ENCODE measurements at places on chromosomes 5 and 9.

GRCh38 chr5:121897341-121897740 is 45.7 kb downstream of the FTMT start:
- DNase-seq = no peak

DNA sequence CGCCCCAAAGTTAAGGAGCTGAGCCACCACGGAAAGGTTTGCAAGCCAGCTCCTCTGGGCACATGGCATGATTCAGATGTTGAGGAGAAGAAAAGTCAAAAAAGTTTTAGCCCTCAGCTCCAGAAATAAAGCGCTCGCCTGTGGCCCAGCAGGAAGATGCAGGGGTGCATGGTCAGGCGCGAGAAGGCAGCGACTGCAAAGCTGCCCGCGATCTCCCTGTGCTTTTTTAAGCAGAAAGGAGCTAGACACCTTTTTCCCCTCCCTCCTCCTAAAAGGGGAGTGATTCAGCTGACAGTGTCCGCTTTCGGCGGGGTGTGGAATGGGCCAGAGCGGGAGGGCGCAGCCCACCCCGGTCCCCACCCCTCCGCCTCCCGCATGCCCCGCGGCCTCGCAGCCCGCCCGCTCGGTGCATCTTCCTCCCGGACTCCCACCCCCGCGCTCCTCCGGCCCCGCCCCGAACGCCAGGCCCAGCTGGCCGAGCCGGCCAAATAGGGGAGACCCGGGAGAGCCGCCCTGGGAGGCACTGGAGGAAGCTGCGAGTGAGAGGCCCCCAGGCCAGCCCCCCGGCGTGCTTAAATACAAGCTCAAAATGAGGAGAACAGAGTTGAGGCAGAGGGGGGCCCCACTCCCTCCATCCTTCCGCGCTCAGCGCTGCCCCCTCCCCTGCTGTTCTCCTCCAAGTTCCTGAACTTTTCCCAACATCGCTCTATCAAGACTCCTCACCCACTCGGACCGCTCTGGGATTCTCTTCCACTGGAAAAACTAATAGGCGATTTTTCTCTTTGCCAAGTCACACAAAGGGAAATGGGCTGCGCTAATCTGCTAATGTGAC is at the start of gene ADAMTS12:
Gene ADAMTS12, minus strand, starts transcription at position 203 of the 832 bp plus-strand sequence. Its CDS starts 134 bp downstream, at position 69.
- DNase-seq = no peak

DNA sequence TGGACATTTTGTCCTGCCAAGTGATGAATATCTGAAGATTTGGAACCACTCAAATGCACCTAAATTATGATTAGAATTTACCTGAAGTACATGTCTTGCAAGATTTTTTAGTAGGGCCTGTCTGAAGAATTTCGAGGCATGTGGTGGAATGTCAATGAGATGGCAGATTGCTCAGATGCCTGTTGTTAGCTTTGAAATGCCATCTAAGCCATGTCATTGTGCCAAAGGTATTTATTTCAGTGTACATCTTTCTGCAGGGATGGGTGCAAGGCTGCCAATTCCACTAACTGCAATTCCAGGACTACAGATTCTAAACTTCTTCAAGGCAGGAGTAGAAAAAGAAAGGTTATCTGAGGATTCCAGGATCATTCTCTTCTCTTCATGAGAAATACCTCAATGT is 9.1 kb upstream of the GNAQ start:
- no peak for DNase-seq

GRCh38 chr5:157225469-157226422 is 40.2 kb upstream of the CYFIP2 start:
- DNase-seq = no peak

- DNase-seq = no peak
Observed at GRCh38 chr9:75671354-75671753, 219.1 kb upstream of the PCSK5 start.

- no peak for DNase-seq
Observed at GRCh38 chr5:58127255-58128220, 332.3 kb downstream of the PLK2 start.

DNA sequence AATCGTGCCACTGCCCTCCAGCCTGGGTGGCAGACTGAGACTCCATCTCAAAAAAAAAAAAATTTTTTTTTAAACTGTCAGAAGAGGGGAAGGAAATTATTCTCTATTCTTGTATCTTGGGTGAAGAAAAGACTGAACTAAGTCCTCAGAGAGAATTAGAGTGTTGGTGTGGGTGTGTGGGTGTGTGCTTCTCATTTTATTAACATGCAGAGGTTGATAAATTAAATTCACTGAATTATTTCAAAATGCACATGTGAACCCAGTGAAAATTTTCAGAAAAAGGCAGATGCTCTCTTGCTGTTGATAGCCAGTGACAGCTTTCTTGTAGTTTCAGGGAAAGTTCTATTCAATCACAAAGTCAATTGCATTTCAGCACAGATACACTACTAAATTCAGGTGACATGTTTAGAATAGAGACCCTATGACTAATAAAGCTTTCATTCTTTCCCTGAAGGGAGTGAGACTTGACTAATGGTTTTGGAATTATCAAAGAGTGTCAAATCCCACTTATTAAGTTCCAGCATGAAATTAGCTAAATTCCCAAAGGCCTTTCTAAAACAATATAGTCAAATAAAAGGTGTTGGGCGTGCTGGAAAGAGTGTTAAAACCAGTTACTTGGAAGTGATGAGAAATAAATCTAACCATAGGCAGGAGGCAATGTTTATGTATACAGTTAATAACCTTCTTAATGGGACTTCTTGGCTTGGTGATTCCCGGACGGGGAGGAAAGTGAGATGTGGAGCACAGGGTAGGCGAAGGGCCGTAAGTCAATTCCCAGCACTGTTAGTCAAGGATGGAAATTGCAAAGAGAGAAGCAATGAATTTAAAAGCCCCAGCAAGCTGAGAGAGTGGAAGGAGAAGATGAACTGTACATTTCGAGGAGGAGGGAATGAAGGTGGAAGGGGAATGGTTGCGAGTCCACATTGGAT is 103.2 kb upstream of the SPATA31D4 start:
- no peak for DNase-seq

DNA sequence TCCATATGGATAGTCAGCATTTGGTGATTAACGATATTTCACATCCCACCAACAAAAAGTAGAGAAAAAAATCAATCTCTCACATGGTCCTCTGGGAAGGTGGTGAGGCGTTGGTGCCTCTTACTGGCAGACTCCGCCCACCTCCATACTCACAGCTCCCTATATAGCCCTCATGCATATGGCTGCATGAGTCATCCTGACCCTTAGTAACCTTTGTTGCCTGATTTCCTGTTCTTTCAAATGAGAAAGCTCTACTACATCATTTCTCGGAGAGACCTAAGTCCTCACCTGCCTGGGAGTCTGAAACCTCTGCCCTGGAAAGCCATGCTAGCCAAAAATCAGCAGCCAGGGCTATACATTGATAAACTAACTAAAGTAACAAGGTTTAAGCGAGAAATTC is 33.3 kb upstream of the ABCA1 start:
- DNase-seq = peak; percentile 4

DNA sequence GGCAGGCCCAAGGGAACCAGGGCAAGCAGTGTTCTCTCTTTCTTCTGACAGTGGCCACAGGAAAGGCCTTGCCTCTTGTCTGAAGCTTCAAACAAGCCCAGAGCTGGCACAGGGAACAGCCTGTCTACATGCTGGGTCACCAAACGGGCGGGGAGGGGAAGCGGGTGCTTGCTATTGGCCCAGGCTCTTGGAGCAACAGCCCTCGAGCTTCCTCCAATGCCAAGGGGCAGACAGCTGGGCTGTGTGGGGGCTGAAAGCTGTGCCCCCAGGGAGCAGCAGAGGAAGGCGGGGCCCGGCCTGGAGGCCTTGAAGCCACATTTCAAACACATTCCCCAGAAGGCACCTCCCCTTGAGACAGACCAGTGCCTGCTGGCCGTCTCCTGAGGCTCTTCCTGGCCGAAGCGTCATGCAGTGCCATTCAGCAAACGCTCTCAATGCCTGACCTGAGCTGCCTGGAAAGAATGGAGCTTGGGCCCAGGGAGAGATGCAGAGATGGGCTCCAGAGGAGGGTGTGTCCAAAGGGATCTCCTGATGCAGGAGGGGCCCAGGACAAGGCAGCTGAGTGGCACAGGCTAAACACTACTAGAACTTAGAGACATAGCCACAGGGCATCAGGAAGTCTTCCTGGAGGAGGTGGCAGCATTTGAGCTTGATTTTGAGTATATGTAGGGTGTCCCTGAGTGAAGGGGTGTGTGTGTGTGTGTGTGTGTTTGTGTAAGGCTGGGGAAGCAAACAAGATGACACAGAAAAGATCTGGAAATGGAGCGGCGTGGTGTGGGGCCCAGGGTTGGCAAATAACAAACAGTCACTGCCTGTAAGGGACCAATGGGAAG is 2.5 kb downstream of the FIBCD1 start:
- DNase-seq = no peak

DNA sequence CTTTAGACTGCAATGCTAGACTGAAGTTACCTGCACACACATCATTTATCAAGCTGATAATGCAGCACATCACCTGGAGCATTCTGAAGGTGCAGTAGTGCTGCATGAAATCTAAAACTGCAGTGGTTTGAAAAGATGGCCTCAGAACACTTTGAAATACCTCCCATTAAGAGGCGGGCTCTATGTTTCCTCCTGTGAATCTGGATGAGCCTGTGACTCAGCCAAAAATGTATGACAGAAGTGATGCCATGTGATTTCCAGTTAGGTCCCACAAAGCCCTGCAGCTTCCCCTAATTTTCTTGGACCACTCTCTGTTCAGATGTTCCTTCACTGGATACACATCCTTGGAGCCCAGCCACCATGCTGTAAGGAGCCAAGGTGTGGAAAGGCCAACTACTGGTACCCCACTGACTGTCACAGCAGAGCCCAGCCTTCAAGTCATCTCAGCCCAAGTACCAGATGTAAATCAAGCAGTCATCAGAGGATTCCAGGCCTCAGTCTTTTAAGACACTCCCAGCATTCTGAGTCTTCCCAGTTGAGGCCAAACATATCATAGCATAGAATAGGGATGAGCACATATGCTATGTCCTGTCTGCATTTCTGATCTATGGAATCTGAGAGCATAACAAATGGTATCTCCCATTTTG is 27.2 kb upstream of the DEPDC1B start:
- DNase-seq = no peak

GRCh38 chr5:25160891-25161290 is 516.1 kb upstream of the CDH10 start:
- no peak for DNase-seq

- no peak for DNase-seq
Observed at GRCh38 chr5:179700401-179700918, 1.7 kb downstream of the CANX start.

- no peak for DNase-seq
Observed at GRCh38 chr5:173515526-173515925, 100.9 kb downstream of the BOD1 start.

- DNase-seq = no peak
Observed at GRCh38 chr9:15307523-15307841, 466 bp upstream of the TTC39B start.

DNA sequence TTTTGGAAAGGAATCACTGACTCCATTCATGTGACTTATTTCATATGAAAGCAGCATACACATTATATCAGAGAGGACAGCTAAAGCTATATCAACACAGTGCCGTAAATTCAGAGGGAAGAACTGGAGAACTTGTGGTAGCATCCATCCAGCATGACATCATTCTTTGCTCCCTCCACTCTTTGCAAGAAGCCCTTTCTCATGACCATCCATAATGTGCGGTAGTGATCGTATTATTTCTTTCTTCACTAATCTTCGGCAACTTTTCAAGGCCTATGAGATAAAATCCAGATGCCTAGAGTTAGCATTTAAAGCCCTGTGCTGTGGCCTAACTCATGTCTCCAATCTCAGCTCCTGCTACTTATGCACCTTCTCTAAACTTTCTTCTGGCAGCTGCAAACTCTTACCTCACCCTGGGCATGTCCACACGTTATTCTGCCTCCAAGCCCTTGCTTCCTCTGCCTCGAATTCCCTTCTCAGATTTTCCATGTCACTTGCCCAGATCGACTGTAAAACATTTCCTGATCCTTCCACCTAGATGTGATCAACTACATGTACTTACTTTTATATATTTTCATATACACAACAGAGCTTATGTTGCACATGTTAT is 307.3 kb upstream of the SGCD start:
- no peak for DNase-seq

DNA sequence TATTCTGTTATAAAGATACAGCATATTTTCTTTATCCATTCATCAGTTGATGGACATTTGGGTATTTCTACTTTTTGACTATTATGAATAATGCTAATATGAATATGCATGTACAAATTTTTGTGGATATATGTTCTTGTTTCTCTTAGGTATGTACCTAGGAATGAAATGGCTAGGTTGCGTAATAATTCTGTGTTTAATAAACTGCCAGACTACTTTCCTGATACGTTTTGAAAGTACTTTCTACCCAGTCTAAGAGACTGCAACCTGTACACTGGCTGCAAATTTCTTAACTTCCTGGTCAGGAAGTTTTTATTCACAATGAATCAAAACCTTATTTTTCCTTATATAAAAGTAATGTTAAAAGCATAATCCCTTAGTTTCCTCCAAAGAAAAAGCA is 93.9 kb upstream of the STARD4 start:
- no peak for DNase-seq

GRCh38 chr5:52831786-52832511 is 44.2 kb downstream of the ITGA1 start:
- DNase-seq = no peak

GRCh38 chr9:110890416-110890815 is 147.9 kb downstream of the LPAR1 start:
- DNase-seq = no peak

- no peak for DNase-seq
Observed at GRCh38 chr9:69145144-69145715, 28.8 kb upstream of the TJP2 start.

GRCh38 chr9:91867740-91868139 is 82.3 kb downstream of the ROR2 start:
- DNase-seq = no peak

DNA sequence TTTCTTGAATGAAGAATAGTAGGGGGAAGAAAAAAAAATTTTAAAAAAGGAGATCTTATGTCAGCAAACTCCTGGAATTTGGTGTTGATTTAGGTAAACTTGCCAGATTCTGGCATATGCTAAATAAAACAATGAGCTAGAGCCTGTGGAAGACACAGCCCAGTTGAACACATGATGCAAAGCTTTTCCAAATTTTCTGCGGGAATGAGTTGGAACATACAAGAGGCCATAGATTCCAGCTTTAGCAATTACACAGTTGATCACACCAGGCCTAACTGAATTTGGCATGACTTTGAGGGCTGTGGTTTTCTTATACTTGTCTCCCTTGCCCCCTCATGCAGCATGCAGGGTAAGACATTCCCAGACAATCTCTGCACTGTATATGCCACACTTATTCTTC is 297.0 kb downstream of the SH3GL2 start:
- DNase-seq = no peak

GRCh38 chr9:115733318-115734110 is 420.1 kb upstream of the PAPPA start:
- DNase-seq = no peak

All from stimulated activated CD8-positive, alpha-beta memory T cell treated with anti-CD3 and anti-CD28 coated beads, Interleukin-4, amount 100 ng/mL, for 24 hours (primary cell).